T-helper 17 cell (primary cell): ENCODE measurements at places on chromosomes 3 and 15. TPM values are rescaled to one million over a fixed set of nuclear protein-coding genes. Genes with fewer than 3 reads are reported as not detected.
A peak's percentile ranks its signal among the peaks of the same experiment; 100 is the strongest.

DNA sequence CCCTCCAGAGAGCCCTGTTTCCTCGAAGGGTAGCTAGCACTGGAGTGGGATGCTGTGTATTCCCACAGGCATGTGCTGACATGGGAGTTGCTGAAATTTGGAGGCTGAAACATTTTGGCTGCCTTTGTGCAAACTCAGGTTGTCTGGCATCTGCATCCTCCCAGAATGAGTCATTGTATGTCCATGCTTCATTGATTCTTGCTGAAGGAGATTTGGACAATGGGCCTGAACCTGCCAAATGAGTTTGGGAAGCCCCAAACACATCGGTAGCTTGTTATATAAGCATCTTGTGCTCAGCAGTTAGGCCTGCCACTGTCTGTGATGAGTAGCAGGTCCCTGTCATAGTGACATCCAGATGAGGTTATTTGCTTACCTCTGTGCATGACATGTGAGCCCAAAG, 160.0 kb downstream of the IL5RA start:
- no peak overlapping the region for H3K4me3 ChIP-seq
- DNase-seq: no peak
- H3K27me3 ChIP-seq: peaks cover 34% of the 10 kb centered on the region
- no peak overlapping the region for H3K27ac ChIP-seq

OR5H2 gene
- not detected for total RNA-seq

DNA sequence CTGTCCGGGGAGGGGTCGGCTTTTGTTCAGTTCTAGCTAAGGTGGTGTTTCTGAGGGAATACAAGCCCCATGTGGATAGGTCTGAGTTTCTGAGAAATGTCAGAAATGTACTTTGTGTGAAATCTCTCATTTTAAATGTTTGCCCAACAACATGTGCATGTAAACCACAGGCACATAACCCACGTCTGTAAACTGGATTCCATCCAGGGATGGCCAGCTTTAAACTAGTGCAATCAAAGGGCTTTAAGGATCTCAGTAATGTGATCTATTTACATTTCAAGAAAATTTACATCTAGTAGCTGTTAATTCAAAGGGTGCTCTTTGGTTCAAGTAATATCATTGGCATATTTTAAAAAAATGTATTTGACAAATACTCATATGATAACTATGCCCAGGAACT, 52.0 kb downstream of the POLR2M start:
- H3K36me3 ChIP-seq: peaks cover 2% of the 10 kb centered on the region
- no peak overlapping the region for H3K27ac ChIP-seq
- H3K4me1 ChIP-seq: no peaks in the 10 kb centered on the region
- no peak overlapping the region for H3K4me3 ChIP-seq
- H3K27me3 ChIP-seq: no peaks in the 10 kb centered on the region

- DNase-seq: no peak
- H3K4me3 ChIP-seq: no peak overlapping the region
- H3K36me3 ChIP-seq: no peaks in the 10 kb centered on the region
- no peak overlapping the region for H3K27ac ChIP-seq
- peaks cover 9% of the 10 kb centered on the region for H3K27me3 ChIP-seq
Observed at GRCh38 chr3:134998158-134998557, 203.1 kb downstream of the EPHB1 start.

C3orf33 gene
- 2.1 TPM for total RNA-seq

GRCh38 chr3:139517321-139518065, 22.0 kb downstream of the RBP1 start:
- no peak overlapping the region for H3K27ac ChIP-seq
- no peak overlapping the region for H3K4me3 ChIP-seq
- H3K27me3 ChIP-seq: peaks cover 10% of the 10 kb centered on the region
- H3K36me3 ChIP-seq: no peaks in the 10 kb centered on the region

GMNC gene
- total RNA-seq: not detected

ZNF502 gene
- total RNA-seq: 2.2 TPM

HTR3D gene
- total RNA-seq: not detected

DNA sequence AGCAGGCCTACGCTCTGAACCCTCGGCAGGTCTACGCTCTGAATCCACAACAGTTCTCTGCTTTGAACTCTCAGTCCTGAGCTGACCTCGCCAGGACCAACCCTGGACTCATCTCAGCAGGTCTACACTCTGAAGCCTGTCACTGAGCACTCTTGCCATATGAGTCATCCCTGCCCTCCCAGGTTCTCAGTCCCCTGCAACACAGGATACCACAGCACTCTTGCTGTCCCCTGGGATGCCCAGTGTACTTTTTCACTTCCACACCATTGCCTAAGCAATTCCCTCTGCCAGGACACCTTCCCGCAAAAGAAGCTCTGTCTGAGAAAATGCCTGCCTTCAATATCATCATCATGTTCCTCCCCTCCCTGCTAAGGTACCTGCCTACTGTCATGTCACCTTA, 42.0 kb downstream of the NUP210 start:
- H3K36me3 ChIP-seq: peaks cover 11% of the 10 kb centered on the region
- DNase-seq: no peak

DNA sequence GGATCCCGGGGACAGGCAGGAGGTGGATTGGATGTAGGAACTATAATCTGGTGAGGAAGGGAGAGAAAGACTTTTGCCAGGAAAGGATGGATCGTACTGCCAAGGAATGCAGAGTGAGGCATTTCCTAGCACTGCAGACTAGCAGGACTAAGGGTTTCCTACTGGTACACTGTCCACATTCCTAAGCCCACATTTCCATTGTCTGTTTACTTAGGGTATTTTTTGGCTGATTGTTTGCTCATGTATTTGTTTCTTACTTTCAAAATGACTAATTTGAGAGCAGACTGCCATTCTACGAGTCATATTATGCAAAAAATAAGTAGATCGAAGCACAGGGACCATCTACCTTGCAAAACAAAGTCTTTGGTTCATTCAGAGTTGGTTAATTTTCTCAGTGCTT, 1029.5 kb upstream of the NR2F2 start:
- H3K27me3 ChIP-seq: peaks cover 6% of the 10 kb centered on the region
- H3K27ac ChIP-seq: no peak overlapping the region
- no peaks in the 10 kb centered on the region for H3K36me3 ChIP-seq

- H3K27me3 ChIP-seq: no peaks in the 10 kb centered on the region
- H3K27ac ChIP-seq: peak within 1 kb of the TSS; percentile 100
- peak within 1 kb of the TSS; percentile 99 for H3K4me3 ChIP-seq
- DNase-seq: peak; percentile 89
Observed at GRCh38 chr3:101848754-101849713, at the start of gene NFKBIZ. NFKBIZ (plus strand) TSS chr3:101849514; CDS start chr3:101849629, 115 bp downstream.
